ENCODE measurements at places on chromosomes 5 and 9.

DNA sequence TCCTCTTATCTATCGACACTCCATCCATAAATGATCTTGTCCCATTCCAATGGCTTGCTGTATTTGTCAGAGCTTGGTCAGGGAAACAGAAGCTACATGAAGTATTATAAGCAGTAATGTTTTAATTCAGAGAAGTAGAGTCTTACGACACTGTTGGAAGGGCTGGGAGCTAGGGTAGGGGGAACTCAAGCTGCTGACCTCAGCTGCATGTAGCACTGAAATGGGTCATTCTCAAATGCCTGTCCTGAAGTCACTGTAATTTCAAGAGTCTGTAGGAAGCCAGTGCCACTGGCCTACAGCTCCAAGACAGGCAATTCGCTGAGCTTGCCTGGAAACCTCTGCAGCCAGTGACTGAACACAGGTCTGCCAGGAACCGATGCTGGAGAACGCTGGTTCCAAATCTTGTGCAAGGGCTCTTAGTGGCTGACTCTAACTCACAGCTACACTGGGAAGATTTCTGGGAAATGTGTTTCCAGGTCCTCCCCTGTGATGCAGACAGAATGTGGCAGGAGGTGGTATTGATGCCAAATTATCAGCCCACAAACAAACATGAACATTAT, 532.4 kb downstream of the CCDC171 start:
- DNase-seq: no peak

- DNase-seq: no peak
These were observed 30.7 kb upstream of the TNPO1 start for GRCh38 chr5:72785801-72786200.

DNA sequence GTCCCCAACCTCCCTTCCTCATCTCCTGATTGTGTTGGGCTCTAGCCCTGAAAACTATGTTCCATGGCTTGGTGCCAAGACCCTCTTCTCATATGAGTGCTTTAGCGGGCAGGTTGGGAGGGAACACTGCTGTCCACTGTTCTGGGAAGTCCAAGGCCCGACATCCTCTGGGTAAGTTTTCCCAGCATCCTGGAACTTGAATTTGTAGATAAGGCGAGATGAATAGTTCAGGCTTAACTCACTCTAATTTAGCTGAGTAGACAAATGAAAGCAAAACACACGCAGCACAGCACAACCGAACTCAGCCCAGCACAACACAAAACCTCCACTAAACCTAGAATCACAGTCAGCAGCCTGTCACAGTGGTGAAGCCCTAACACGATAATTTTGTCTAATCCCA, 95.3 kb upstream of the SLC28A3 start:
- DNase-seq: no peak

GRCh38 chr9:100725371-100725770, 147.5 kb downstream of the CAVIN4 start:
- DNase-seq: no peak

DNA sequence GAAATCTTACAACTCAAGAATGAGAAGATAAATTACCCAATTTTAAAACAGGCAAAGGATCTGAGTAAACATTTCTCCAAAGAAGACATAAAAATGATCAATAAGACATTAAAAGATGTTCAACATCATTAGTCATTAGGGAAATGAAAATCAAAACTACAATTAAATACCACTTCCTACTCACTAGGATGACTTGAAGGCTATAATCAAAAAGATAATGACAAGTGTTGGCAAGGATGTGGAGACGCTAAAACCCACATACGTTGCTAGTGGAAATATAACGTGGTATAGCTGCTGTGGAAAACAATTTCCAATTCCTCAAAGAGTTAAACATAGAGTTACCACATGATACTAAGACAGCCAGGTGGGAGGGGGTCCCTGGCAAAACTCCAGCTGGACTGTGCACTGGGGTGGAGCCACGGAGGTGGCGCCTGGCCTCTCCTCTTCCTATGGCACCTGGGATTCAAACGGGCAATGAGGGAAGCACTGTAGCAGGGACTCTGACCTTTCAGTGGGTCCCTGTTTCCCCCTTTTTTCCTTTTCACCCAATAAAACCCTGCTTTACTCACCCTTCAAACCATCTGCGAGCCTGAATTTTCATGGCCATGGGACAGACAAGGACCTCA, 5.9 kb downstream of the ARSB start:
- no peak for DNase-seq

- no peak for DNase-seq
These were observed 962 bp upstream of the TXN start for GRCh38 chr9:110257097-110257841.

DNA sequence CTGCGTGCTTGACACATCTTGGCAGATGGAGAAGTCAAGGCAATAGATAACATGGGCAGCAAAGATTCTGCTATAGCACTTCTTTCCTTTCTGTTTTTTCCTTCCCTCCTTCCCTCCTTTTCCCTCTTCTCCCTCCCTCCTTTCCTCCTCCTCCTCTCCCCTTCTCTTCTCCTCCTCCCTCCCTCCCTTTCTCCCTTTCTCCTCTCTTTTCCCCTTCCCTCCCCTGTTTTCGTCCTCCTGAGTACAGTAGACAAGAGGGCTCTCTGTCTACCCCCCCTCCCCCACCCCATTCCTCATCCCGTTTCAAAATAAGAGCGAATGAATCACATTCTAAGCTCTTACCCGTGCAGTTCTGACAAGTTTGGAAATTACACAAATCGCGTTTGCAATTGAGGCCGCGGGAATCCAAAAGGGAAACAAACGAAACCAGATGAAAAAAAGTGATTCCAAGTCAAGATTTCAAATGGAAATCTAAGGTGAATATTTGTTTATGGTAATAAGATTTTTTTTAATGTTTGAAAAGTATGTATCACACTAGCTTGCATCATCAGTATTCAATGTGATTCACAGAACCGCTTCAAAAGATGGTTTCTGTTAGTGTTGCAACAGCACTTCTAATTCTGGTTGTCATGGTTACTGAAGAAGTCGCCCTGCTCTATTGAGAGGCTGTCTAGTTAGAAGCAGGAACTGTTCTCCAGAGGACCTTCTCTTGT, 1.3 kb downstream of the NIM1K start:
- DNase-seq: no peak

GRCh38 chr9:99472240-99472915, 250.3 kb downstream of the SEC61B start:
- DNase-seq: no peak

- DNase-seq: no peak
These were observed 7.2 kb upstream of the KLHL3 start for GRCh38 chr5:137743031-137743640.

GRCh38 chr9:86589273-86589672, 235.1 kb upstream of the TUT7 start:
- DNase-seq: no peak

DNA sequence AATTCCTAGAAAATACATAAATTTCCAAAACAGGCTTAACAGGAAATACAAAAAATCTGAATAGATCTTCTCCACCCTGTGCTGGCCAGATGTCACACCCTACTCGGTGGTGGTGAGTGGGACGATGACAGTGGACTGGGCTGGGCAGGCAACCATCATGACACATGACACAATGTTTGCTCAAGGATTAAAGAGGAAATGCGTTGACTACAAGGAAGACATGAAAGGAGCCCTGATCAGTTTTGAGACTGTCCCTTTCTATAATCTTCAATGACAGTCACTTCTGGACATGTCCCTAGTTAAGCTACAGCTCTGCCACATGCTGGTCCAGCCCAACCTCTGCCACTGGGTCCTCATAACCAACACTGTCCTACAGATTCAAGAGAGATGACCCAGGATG, 99.8 kb downstream of the ZDHHC21 start:
- DNase-seq: no peak

- DNase-seq: no peak
These were observed 34.1 kb downstream of the PLPP7 start for GRCh38 chr9:131323629-131324028.

GRCh38 chr9:119318371-119318770, 50.9 kb downstream of the BRINP1 start:
- no peak for DNase-seq

- DNase-seq: no peak
These were observed 19.8 kb downstream of the STRBP start for GRCh38 chr9:123248630-123249029.

DNA sequence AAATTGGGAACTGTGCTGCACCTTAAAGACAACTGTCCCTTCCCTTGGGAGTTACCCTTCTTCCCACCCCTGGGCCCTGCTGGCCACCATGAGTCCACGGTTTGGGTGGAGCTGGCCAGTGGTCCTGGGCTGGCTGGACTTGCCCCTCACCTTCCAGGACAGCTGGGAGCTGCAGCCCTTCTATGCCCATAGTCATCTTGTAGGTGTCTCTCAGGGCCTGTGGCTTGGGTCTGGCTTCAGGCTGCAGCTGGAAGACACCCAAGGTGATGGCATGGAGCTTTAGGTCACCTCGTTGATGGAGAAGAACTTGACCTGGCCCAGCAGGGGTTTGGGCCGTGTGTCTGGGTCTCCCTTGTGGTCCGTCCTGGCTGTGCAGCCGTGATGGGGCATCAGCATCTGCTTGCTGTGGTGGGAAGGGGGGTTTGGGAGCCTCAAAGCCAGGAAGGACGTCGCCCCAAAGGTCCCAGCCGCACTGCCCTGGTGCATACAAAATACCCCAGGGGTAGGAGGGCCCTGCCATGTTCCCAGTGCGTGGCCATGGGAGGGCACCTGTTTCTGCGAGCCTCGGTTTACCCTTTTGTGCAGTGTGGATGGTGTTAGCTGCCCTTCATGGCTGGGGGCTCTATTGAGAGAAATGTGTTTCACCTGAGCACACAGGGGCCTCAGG, 8.9 kb downstream of the WNK2 start:
- DNase-seq: no peak

DNA sequence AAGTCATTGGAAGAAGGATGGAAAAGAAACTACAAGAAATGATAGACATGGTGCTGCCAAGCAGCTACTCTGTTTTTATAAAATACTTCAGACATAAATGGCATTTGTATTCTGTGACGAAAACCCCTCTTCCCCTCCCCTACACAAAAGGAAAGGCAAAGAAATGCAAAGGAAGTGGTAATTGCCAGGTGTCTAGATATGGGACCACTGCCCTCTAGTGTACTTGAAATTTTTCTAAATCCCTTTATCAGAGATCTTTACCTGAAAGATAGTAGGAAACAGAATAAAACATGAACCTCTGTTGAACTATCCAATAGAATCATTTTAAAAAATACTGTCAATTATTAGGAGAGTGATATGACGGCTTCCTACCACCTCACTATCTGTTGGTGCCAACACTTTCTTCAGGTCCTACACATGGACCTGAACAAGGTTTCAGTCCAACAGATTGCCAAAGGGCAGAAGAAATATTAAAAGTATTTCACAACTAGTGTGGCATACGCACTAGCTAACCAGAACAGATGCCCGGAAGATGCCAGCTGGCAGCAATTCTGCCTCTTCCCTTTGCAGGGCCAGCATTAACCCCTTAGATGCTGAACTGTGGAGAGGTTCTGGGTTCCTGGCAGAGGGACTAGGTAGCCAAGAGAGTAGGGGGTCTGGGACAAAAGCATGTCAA, 104.1 kb downstream of the TSSK1B start:
- DNase-seq: no peak

DNA sequence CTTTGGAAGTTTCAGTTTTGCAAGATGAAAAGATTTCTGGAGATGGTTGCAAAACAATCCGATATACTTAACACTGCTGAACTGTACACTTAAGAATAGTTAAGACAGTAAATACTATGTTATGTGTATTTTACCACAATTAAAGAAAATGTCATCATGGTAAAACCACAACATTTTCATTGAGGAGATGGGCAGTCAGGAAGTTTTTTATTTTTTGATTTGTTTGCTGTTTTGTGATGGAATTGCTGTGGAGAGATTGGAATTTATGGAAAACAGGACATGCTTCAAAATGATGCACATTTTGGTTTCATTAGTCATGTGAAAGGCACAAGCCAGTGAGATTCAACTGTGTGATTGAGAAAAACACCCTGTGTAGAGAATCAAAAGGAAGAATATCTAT, 90.5 kb upstream of the AGXT2 start:
- no peak for DNase-seq

DNA sequence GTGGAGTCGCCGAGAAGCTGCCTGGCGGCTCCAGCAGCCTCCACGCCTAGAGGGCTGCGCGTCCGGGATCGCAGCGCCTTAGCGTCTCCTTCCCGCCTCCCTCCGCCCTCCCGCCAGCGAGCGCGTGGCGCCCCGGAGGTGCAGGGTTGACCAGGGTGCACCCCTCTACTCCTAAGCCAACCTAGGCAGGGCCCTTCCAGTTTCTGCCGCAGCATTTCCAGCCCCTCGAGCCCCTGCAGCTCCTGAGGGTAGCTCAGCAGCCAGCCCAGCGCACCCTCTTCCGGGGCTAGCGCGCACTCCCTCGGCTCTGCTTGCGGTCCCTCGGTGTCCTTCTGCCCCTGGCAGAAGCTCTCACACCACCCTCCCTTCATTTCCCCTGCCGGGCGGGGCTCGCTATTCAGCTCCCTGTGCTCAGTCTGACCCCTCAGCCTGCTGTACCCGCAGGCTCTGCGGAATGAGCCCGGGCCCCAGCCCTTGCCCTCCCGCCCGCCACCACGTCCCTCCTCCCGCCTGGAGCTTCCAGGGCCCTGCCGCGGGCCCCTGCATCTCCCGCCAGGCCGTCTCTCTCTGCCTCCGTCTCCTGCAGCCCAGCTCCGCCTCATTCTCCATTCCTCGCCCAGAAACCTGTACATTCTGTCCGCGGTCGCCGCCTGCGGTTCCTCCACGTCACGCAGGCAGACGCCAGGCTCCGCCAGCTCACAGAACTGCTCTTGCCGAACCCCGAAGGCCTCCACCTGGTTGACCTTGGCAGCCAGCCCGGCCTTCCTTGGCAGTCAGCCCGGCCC, 61.8 kb downstream of the SPATA31C2 start:
- DNase-seq: no peak

GRCh38 chr9:16112116-16112515, 559.3 kb downstream of the CCDC171 start:
- no peak for DNase-seq

DNA sequence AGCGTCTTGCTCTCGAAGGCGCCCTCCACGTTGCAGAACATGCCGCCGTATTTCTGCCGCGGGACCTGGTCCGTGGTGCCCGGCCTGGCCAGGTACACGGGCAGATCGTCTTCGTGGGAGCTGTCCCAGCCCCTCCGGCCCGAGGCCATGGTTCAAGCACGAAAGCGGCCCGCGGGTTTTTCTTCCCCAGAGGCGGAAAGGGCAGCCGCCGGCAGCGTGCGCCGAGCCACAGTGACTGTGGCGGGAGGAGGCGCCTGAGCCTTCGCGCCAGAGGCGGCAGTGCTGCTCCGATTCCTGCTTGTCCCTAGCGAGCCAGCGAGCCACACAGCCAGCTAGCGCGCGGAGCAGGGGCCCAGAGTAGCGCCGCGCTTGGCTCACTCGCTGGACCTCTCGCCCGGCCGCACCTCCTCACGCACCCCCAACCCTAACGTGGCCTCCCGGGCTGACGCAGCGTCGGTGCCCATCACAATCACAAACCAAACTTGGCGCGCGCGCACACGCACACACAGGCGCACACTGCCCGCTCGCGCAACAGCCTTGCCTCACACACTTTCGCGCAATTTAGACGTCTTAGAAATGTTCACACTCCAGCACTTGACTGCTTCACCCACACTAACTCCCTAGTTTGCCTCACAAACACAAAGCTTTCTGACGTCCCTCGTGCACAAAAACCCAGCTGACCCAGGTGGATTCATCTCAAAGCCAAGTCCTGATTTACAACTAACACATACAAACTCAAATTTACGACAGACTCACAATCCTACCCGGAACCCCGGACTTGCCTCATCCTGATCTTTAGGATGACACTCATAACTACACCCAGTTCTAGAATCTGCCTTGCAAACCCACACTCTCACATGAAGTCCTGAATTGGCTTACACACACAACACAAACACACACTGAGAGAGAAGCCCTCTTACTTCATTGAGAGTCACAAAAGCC, at the start of gene DPYSL3:
Gene DPYSL3 (minus strand): TSS at position 359 of the 942 bp plus-strand sequence. CDS start 210 bp downstream, at position 149.
- no peak for DNase-seq

Data from esophagus squamous epithelium (tissue), 5 donors.